ENCODE measurements at places on chromosomes 11 and 22.

DNA sequence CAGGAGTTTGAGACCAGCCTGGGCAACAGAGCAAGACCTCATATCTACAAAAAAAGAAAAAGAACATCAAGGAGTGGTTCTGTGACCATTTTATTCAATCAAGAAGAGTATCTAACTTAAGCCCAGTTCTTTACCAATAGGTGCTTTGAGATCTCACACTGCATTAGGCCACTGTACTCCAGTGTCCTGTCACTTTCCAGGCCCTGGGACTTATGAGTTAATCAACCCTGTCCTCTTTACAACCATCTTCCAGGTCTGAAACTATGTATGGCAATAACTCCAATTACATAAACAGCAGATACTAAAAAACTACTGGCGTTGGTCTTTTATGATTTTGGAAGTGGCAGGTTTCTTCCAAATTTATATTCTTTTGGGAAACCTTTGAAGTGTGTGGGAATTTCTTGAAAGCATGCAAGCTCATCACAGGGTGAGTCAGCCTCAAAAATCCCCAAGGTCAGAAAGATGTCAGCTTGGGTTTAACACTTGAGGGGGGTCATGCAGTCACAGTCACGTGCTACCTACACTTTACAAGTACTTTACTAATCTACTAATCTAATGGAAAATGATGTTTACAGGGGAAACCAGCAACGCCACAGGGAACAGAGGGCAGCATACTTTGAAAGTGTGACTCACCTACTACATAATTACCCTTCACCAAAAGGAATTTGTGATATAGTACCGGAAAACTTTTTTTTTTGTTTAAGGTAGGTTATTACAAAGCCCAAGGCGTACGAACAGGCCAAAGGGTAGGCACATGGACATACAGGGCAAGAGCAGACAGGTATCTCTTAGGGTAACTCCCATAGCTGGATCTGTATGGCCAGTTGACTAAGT, 15.6 kb downstream of the PISD start:
- no peaks in the 10 kb centered on the region for H3K27me3 ChIP-seq
- peaks cover 41% of the 10 kb centered on the region for H3K36me3 ChIP-seq
- peak; percentile 47 for DNase-seq
- peaks cover 29% of the 10 kb centered on the region for H3K4me1 ChIP-seq
- no peak overlapping the region for H3K4me3 ChIP-seq

DNA sequence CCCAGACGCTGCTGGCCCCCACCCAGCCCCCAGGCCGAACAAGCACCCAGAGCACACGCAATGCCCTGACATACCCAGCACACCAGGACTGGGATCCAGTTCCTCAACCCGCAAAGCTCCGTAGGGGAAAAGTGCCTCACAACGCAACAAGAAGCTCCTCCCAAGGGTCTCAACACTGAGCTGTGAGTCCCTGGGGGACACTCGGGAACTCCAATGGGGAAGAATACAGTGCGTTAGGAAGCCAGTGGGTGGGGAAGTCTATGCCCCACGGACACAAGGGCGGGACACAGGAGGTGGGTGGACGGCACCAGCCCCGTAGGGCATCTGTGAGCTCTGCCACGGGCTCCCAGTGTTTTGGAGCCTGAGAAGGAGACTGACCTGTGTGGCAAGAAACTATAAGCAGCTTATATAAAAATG, 1.6 kb downstream of the DEAF1 start:
- DNase-seq, result no peak
- H3K27me3 ChIP-seq, result no peaks in the 10 kb centered on the region
- peaks cover 56% of the 10 kb centered on the region for H3K4me1 ChIP-seq
- peak overlapping the region; percentile 85 for H3K4me3 ChIP-seq
- H3K36me3 ChIP-seq, result peaks cover 14% of the 10 kb centered on the region
- peak overlapping the region; percentile 85 for H3K27ac ChIP-seq

DNA sequence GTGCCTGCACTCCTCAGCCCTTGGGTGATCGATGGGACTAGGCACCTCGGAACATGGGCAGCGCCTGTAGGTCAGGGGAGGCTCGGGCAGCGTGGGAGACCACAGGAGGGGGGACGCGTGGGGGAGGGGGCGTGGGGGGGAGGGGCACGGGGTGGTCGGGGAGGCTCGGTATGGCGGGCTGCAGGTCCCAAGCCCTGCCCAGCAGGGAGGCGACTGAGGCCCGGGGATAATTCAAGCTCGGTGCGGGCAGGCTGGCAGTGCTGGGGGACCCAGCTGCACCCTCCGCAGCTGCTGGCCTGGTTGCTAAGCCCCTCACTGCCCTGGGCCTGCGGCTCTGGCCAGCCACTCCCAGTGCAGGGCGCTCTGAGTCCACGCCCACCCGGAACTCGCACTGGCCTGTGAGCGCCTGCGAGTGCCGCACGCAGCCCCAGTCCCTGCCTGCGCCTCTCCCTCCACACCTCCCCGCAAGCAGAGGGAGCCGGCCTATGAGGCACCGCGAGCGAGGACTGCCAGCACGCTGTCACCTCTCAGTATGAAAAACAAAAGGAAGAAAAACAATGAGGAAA, 1698.3 kb upstream of the RAG2 start:
- DNase-seq, result no peak
- no peaks in the 10 kb centered on the region for H3K4me1 ChIP-seq
- no peak overlapping the region for H3K4me3 ChIP-seq
- no peaks in the 10 kb centered on the region for H3K27me3 ChIP-seq

GRCh38 chr11:134118006-134118405, 49.1 kb downstream of the JAM3 start:
- H3K4me1 ChIP-seq, result peaks cover 5% of the 10 kb centered on the region
- H3K27ac ChIP-seq, result no peak overlapping the region
- peaks cover 8% of the 10 kb centered on the region for H3K27me3 ChIP-seq
- no peak for DNase-seq
- no peak overlapping the region for H3K4me3 ChIP-seq

DNA sequence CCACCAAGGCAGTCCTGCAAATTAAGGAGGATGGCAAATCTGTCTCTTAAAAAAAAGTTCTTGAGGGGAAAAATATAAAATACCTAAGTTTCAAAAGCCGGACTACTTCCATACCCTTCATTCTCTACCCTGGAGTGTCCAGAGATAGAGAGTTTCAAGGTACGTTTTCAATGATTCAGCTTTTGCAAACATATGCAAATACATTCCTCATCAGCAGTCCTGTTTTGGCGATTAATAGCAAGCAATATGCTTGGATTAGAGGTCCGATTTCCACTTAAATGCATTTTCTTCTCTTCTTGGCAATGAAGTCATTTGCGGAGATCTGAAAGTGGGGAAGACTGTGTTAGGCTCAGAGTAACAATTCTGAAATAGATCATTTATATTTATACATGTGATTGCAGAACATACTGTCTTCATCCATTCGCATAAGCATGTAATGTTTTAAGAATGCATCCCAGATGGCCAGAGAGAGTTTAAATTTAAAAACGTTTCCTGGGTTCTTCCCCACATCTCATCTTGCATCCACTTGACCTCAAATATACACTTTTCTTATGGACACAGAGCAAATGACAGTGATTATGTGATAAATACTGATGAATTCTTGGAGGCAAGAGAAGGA, 13.8 kb upstream of the TFIP11 start:
- H3K4me1 ChIP-seq, result no peaks in the 10 kb centered on the region
- no peaks in the 10 kb centered on the region for H3K27me3 ChIP-seq
- no peak overlapping the region for H3K27ac ChIP-seq
- peaks cover 12% of the 10 kb centered on the region for H3K36me3 ChIP-seq

DNA sequence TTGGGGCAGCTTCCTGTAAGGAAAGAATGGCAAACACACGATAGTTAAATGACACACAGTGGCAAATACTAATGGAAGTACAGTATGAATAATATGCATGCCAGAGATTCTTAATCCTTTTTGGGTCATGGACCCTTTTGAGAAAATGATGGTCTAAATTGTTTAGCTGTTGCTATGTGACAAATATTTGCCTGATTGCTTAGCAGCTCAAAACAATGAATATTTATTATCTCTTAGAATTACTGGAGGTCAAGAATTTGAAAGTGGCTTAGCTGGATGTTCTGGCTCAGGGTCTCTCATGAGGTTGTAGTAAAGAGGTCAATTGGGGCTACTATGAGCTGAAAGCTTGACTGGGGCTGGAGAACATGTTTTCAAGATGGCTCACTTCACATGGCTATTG, 69.7 kb downstream of the FANCF start:
- no peak for DNase-seq
- H3K36me3 ChIP-seq, result no peaks in the 10 kb centered on the region
- H3K4me3 ChIP-seq, result no peak overlapping the region
- no peak overlapping the region for H3K27ac ChIP-seq

GRCh38 chr11:27373392-27373791, 10.4 kb upstream of the CCDC34 start:
- H3K36me3 ChIP-seq, result no peaks in the 10 kb centered on the region
- no peak overlapping the region for H3K4me3 ChIP-seq
- no peak for DNase-seq
- H3K27ac ChIP-seq, result no peak overlapping the region

DNA sequence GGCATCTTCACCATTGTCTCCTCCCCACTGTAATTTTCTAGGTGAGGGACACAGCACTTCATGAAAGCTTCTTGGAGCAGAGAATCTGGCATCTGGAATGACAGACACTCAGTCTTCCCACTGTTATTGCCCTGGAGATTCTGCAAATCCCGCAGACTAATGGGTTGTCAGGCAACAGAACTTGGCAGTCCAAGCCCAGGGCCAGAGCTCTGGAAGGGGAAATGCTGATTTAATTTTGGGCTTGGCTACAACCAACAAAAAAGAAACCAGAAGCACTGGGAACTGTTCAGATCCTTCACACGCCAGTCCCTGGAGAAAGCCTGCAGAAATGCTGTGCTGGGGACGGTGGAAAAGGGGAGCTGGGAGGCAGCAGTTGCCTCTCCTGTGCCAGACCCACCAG, 71.5 kb upstream of the BID start:
- DNase-seq, result no peak
- no peaks in the 10 kb centered on the region for H3K27me3 ChIP-seq
- H3K36me3 ChIP-seq, result peaks cover 11% of the 10 kb centered on the region
- H3K27ac ChIP-seq, result no peak overlapping the region

DNA sequence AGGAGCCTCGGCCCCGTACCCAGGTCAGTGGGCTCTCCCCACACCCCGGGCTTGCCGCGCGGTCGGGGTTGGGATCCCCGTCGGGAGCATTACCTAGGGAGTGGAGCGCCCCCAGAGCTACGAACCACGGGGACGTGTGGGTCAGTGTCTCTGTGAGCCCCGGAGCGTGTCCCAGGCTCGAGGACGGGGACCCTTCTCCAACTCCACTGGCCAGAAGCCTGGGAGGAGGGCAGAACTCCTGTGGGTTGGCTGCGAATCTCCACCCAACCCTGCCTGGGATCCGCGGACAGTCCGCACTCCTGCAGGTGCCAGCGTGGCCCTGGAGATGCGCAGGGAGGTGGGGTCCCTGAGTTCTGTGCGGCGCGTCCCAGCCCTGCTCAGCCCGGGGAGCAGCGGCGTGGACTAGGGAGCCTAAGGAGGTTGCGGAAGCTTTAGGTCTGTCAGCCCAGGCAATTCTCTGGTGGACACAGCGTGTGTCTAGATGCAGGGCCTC, 346 bp downstream of the PPFIBP2 start:
- H3K27ac ChIP-seq, result peak overlapping the region; percentile 62
- peaks cover 17% of the 10 kb centered on the region for H3K36me3 ChIP-seq

- H3K4me1 ChIP-seq, result peaks cover 34% of the 10 kb centered on the region
- H3K4me3 ChIP-seq, result peak overlapping the region; percentile 73
- DNase-seq, result peak; percentile 30
- peaks cover 10% of the 10 kb centered on the region for H3K36me3 ChIP-seq
- H3K27ac ChIP-seq, result peak overlapping the region; percentile 92
- no peaks in the 10 kb centered on the region for H3K27me3 ChIP-seq
These were observed 14.0 kb downstream of the USP35 start for GRCh38 chr11:78202733-78203167.

- no peak overlapping the region for H3K27ac ChIP-seq
- no peaks in the 10 kb centered on the region for H3K4me1 ChIP-seq
- H3K36me3 ChIP-seq, result no peaks in the 10 kb centered on the region
- H3K4me3 ChIP-seq, result no peak overlapping the region
These were observed 226.8 kb downstream of the AASDHPPT start for GRCh38 chr11:106304274-106304673.

DNA sequence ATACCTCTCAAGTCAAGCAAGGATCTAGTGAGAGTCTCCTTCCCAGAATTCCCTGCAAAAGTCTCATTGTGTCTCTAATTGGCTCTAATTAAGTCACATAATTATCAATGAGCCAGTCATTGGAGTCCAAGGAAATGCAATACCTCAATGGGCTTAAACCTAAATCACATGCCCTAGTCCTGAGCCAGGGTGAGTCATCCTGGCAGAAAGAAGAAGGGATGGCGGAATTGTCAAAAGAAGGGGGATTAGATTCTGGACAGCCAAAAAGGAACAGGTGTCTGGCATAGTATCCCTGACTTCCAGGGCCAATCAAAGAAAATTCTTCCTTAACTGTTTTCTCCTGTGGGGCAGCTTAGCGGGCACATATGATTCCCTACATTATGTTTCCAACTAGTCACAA, 25.1 kb upstream of the LDLRAD3 start:
- no peak overlapping the region for H3K27ac ChIP-seq
- H3K27me3 ChIP-seq, result peaks cover 27% of the 10 kb centered on the region
- no peaks in the 10 kb centered on the region for H3K4me1 ChIP-seq

GRCh38 chr11:15783619-15784018, 572.7 kb downstream of the SOX6 start:
- H3K4me3 ChIP-seq, result no peak overlapping the region
- peaks cover 4% of the 10 kb centered on the region for H3K27me3 ChIP-seq
- no peak for DNase-seq
- no peaks in the 10 kb centered on the region for H3K4me1 ChIP-seq

GRCh38 chr22:32951807-32952153, 106.4 kb downstream of the SYN3 start:
- no peaks in the 10 kb centered on the region for H3K36me3 ChIP-seq
- H3K27ac ChIP-seq, result no peak overlapping the region
- no peaks in the 10 kb centered on the region for H3K4me1 ChIP-seq
- no peak overlapping the region for H3K4me3 ChIP-seq

GRCh38 chr11:116605543-116606459, 167.0 kb downstream of the BUD13 start:
- no peak overlapping the region for H3K27ac ChIP-seq
- peak; percentile 15 for DNase-seq
- peaks cover 14% of the 10 kb centered on the region for H3K27me3 ChIP-seq
- no peaks in the 10 kb centered on the region for H3K36me3 ChIP-seq

DNA sequence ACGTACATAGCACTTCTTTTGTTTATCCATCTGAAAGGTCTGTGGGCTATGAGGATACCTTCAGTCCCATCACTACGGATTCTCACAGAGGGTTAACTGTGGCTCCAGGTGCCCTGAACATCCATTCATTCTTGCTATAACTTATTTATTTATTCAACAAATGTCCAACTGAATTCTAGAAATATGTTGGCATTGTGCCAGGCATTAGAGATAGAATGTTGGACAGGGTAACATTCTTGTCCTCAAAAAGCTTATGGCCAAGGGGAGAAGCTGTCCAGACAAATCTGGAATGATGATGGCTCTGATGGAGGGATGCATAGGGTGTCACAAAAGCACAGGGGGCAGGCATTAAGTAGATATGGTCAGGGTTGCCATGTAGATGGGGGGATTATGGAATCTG, 8.4 kb downstream of the OLFML1 start:
- DNase-seq, result no peak
- H3K27ac ChIP-seq, result no peak overlapping the region
- H3K36me3 ChIP-seq, result peaks cover 3% of the 10 kb centered on the region

- H3K27me3 ChIP-seq, result no peaks in the 10 kb centered on the region
- no peak overlapping the region for H3K27ac ChIP-seq
- H3K36me3 ChIP-seq, result no peaks in the 10 kb centered on the region
These were observed 421.7 kb downstream of the INSC start for GRCh38 chr11:15536438-15536837.
